ENCODE measurements at places on chromosomes 1 and 21. TPM values are rescaled to one million over a fixed set of nuclear protein-coding genes. Genes with fewer than 3 reads are reported as not detected.

The HOOK1 gene
- 4.4 TPM for total RNA-seq

The FYB2 gene
- total RNA-seq, result not detected

The RGS8 gene
- not detected for total RNA-seq

The TMPRSS15 gene
- total RNA-seq, result not detected

The FCRL4 gene
- total RNA-seq, result not detected

The KRTAP11-1 gene
- total RNA-seq, result not detected

DNA sequence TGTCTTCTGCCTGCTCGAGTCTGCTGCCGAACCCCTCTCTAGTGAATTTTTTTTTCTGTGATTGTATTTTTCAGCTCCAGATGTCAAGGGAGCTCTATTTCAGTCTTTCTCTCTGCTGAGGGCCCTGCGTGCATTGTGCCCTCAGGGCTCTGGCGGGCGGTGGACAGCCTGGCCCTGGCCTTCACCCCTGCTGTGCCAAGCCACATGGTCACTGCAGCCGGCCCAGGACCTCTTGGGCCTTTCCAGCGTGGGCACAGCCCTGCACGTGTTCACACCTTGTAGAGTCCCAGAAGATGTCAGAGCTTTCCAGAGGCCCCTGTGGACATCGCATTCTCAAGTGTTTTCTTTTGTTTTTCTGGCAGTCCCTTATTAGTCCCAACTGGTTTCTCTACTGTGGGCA lies 55.7 kb downstream of the PCNT start:
- no peak for DNase-seq

DNA sequence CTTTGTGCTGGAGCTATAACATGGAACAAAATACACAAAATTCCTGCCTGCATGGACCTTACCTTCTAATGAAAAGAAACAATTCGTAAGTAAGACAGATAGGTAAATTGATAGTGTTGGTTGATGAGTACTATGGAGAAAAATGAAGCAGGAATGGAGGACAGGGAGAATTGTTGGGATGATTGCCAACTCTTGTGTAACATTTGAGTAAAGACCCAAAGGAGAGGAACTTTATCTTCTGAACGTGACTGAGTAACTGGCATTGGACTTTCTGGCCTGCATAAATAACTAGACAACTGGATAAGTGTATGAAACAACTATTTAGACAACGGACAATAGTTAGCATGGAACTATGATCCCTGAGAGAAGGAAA lies 6.8 kb upstream of the EFCAB14 start:
- DNase-seq, result no peak

GRCh38 chr1:154386643-154387352 lies 18.3 kb upstream of the IL6R start:
- DNase-seq, result peak; percentile 77

- DNase-seq, result no peak
Measured at GRCh38 chr1:70034403-70034802, 171.0 kb downstream of the LRRC40 start.

DNA sequence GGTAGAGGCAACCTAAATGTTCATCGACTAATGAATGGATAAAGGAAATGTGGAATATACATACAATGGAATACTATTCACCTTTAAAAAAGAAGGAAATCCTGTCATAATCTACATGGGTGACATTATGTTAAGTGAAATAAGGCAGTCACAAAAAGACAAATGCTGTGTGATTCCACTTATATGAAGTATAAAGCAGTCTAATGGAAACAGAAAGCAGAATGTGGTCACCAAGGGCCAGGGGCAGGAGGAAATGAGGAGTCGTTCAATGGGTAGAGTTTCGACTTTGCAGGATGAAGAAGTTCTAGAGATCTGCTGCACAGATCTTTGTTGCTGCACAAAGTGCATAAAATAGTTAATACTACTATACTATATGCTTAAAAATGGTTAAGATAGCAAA lies 7.8 kb downstream of the DIPK1A start:
- DNase-seq, result no peak

DNA sequence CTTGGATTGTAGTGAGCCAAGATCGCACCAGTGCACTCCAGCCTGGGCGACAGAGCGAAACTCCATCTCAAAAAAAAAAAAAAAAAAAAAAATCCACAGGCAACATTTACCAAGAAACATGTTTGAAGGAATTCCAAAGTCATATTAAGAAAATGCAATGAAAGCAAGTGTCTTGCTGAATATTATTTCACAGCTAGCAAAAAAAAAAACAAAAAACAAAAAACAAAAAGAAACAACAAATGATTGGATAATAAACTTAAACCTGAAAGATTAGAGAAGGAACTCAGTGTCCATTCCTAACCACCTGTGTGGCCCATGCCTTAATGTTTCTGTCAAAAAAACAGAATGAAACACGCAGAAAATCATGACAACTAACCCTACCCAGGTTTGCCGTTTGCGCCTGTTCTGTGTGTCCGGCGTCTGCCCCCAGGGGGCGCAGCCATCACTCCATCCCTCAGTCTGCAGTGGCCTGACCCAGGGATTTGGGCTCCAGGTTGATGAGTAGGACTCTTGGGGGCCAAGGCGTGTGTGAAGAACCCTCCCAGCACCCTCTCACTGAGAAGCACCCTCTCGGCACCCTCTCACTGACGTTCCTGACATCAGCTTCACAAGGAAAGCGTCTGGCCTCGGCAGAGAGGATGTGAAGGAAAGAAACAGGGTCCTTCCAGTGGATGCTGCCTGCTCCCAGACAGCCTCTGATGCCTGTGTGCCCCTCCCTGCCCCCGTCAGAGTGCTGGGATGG lies 19.2 kb upstream of the PTTG1IP start:
- peak; percentile 69 for DNase-seq

DNA sequence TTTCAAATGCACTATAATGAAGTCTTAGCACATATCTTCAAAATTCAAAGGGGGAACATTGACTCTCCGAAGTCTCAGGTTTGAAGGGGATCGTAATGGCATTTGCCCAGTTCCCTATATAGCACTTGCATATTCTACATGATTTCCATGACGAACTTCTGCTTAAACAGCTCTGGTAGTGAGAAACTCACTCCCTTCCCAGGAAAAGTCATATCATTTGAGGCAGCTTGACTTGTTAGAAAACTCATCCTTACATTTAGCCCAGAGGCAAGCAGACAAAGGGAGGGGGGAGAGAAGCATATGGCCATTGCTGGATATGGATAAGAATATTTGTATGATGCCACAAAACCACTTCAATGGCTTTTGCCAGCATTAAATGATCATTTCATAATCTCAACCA lies 27.0 kb upstream of the TTLL7 start:
- no peak for DNase-seq

GRCh38 chr1:198150369-198150768 lies 6.4 kb upstream of the NEK7 start:
- DNase-seq, result no peak

DNA sequence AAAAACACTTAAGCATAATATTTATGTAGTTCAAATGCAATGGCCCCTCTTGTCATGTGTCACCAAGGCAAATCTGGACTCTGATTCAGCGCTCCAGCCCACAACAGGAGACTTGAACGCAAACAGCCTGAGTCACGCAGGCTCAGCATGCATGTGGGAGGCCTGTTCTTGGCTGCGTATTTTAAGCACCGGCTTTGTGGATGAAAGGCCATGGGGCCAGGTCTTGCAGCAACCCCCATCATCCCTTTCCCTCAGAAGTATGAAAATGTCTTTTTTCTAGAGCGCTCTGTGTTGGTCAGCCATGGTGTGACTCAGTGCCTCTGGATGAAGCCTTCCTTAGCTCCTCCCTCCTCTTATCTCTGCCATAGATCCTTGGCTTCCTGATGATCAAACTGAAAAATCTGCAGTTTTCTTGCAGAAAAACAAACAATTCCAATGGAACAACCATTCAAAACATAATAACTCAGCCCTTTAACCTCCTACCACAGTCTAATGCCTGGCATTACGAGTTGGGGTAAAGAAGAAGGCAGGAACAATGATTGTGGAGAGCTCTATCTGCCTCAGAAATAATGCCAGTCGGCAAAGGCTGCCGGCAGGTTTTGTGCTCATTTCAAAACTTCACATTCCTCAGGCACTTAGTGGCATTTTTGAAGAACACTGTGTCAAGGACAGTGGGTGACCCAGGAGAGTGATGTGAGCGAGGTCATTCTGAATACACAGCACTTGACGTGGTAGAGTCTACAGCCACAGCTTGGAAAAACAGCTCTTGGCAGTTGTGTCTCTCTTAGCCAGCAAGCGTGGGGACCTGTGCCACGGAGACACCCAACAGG lies 167.5 kb downstream of the CLIC6 start:
- DNase-seq, result no peak

- DNase-seq, result no peak
Measured at GRCh38 chr21:22754746-22755145, 1756.5 kb downstream of the NCAM2 start.

DNA sequence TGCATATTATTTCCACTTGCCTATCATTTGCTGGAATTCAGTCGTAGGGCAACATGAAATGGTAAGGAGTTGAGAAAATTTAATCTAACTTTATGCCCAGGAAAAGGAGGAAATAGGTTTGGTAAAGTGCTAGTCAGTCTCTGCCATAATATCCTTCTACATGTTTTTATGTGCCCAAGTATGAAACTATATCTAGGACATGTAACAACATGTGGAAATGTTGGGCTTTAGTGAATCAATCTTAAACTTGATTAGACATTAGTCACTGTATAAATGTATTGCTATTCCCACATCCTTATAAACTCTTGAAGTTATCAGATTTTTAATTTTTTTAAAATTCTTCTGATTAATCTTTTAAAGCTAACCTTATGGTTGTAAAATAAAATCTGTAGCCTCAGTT lies 204.7 kb upstream of the ZRANB2 start:
- DNase-seq, result no peak

DNA sequence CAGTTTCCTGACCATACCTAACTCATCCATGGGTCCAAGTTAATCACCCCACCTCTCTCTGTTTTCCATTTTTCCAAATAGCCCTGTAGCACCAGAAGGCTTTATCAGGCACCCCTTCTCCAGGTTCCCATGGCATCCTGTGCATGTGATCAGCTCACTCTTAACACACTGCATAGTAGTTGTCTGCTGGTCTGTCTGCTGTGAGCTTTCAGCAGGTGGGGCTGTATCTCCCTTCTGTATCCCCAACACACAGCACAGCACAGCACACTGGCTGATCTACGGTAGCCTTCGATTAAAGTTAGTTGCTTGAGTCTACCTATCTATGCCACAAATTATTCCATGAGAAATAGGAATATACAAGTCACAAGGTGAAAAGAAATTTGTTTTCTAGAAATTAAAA lies 54.3 kb upstream of the C1orf198 start:
- DNase-seq, result no peak

DNA sequence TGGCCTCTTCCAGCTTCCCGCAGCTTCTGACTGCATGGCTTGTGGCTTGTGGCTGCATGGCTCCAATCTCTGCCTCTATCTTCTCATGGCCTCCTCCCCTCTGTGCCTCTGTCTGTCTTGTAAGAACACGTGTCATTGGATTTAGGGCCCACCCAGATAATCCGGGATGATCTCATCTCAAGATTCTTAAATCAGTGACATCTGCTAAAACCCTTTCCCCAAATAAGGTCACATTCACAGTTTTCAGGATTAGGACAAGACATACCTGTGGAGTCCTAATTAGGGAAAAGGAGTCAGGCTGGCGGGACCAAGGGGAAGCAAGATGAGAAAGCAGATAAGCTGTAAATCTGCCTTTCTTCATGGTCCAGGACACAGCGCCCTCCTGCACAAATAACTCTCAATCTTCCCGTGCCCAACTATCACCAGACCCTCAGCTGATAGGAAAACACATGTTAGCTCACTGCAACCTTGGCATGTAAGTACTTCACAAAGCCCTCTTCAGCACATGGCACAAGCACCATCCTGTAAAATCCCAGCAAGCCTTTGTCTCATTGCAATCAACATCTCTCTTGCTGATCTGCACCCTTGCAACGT lies 82.2 kb downstream of the SPSB1 start:
- DNase-seq, result no peak

DNA sequence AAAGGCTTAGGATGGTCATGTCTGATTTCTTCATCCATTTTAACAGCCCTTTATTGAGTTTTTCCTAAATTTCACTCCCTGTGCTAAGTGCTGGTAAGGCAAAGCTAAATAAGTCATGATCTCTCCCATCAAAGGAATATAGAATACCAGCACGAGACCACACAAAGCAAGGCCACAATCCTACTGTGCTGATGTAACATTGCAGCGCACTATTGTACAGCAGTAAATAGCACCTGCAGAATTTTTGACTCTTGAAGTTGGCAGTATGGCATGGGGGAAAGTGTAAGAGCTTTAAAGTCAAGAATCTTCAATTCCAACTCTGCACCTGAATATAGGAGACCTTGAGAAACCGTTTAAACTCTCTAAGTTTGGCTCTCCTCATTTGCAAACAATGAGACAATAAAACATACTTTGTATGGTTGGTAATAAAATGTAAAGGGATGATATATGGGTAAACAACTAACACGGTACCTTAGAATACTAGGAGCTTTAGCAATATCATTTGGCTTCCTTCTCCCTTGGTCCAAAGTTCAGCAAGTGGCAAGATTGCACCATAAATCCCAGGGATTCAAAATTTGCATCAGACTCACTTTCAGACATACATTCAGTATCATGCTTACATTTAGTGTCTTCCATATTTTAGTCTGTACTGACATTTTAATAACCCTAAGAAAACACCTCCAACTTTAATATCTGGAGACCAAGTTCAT lies 132.9 kb upstream of the PRDX6 start:
- no peak for DNase-seq

- DNase-seq, result no peak
Measured at GRCh38 chr1:205343431-205344065, 13.2 kb downstream of the KLHDC8A start.

GRCh38 chr1:115118086-115118485 lies 28.8 kb upstream of the TSPAN2 start:
- no peak for DNase-seq

- no peak for DNase-seq
Measured at GRCh38 chr1:73910466-73910865, 287.5 kb downstream of the LRRIQ3 start.

DNA sequence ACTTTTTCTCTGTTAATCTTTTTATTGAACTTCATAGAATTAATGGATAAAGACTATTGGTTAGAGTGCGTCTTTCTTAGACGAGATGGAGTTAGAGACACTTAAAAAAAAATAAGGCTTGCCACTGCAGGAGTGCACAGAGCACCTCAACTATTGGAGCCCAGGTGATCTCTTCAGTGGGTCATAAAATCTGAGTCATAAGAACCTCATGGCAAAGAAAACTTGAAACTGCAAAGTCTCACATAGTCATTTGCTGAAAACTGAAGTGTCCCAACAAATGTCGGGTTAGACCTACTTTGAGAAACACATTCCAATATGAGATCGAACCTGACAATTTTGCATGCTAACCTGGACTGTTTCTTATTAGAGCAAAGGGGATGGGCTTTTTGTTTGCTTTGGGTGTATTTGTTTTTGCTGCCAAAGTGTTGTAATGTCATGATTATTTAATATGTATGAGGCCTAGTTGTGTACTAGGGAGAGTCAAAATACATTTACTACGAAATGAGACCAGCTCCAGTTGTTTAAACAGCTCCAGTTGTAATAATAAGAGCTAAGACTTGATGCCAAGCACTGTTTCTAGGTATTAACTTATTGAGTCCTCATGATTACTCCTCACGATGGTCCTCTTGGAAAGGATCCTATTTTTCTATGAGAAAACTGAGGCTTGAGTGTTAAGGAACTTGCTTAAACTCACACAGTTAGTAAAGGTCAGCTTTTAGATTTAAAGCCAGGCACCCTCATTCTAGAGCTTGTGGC lies 65.1 kb downstream of the DDR2 start:
- no peak for DNase-seq

DNA sequence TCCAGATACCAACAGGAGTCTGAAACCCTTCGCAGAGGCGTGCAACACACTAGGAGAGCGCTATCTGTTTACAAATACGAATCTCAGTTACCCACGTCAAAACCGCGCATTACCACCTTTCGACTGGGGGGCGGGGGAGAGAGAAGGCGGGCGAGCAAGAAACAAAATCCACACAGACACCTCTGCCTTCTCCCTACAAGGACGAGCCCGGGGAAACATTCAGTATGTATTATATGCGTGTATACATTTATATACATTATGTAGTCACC lies 722 bp downstream of the TUT4 start:
- peak; percentile 59 for DNase-seq

All from CD8-positive, alpha-beta memory T cell (primary cell).